Stimulated activated CD4-positive, alpha-beta T cell treated with anti-CD3 and anti-CD28 coated beads, Interleukin-1b, Interleukin-23, amount 100 ng/mL, for 1 hour (primary cell): ENCODE measurements at places on chromosomes 16 and 17.

DNA sequence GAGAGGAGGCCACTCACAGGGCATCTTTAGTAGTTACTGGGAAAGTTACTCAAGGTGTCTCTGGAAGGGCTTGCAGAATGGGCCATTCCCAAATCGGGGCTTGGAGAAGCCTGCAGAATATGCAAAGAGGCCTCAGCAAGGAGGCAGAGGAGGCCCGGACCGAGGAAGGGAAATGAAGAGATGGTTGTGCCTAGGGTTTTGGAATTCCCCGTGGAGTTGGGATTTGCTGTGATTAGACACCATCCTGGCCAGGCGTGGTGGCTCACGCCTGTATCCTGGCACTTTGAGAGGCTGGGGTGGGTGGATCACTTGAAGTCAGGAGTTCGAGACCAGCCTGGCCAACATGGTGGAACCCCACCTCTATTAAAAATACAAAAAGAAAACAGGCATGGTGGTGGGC, 193.0 kb downstream of the IRF8 start:
- no peak for DNase-seq

DNA sequence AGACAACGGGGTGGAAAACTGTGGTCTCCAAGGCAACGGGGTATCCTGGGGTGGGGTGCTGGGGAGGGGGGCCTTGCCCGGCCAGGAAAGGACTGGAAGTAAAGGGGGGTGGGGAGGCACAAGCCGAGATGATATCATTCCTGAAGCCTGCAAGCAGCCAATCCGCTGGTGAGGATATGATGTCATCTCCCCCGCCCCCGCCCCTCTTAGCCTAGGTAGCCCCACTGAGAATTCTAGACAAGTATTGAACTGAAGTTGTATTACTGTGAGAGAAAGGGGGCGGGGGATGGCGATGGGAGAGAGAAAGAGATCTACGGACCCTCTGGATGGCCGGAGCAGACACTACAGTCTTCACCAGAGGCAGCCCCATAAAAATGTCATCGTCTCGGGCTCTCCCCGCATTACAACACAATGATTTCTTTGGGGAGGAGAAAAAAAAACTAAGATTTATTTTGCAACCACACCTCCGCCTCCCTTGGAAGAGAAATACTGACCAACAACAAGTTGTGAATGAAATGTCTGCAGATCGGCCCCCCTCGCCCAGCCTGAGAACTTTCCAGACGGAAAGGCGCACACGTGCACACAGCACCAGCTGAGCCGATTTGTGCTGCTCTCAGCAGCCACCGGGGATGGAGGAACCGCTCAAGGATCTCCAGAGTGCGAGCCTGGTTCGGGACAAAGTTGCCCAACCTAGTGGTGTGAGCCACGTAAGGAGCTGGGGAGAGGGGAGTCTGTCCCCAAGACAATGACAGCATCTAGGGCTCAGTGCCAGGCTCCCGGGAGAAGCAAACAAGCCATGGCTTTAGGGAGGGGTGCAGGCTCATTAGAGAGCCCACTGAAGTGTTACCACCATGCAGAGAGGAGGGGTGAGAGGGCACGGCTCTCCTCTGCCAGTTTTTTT, 222.1 kb downstream of the SOX9 start:
- no peak for DNase-seq

DNA sequence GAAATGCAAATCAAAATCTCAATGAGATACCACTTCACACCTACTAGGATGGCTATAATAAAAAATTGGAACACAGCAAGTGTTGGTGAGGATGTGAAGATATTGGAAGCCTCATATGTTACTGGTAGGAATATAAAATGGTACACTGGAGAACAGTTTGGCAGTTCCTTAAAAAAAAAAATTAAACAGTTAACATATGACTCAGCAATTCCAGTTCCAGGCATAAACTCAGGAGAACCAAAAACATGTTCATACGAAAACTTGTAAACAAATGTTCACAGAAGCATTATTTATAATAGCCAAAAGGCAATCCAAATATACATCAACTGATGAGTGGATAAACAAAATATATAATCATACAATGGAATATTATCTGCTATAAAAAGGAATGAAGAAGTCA, 28.2 kb downstream of the ZNF652 start:
- DNase-seq = no peak

DNA sequence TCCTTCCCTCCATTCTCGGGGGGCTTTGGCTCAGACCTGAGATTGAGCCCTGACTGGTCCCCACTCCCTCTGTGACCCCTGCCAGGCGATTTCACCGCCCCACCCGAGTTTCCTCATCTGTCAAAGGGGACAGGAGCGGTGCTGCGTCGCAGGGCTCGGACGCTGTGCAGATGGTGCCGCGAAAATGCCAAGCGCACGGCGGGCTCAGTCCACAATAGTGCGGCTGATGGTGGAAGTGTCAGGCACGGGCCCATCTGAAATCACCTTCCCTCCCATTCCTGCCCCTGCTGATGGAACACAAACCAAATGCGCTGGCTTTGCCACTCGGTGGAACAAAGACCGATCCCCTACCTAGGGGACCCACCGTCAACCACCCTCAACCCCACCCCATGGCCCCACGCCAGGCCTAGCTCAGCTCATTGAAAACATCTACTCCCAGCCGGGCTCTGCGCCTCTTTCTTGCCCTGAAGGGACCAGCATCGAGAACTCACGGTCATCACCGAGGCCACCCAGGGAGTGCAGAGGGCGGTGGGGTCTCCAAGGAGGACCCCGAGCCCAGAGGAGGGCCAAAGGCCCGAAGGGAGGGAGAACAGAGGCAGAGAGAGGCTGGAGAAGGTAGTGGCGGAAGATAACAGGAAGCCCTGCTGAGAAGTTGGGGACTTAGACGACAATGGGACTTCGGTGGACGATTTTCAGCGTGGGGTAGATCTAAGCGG, 1.4 kb downstream of the CARHSP1 start:
- DNase-seq = no peak
